ENCODE measurements at places on chromosomes 3 and 15.

DNA sequence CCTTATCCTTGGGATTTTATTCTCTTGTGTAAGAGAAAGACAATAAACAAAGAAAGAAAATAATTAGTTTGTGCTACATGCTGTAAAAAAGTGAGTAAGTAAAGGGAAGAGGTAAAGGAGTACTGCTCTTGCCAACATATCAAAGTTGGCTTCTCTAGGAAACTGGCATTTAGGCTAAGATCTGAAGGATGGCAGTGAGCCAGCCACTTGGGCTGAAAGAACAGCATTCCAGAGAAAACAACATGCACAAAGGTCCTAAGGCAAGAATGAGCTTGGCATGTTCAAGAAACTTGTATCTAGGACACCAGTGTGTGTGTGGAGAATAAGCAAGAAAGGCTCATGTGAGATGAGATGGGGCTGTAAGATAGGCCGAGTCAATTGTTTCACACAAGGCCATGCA lies 245.5 kb upstream of the MANF start:
- no peak for DNase-seq

DNA sequence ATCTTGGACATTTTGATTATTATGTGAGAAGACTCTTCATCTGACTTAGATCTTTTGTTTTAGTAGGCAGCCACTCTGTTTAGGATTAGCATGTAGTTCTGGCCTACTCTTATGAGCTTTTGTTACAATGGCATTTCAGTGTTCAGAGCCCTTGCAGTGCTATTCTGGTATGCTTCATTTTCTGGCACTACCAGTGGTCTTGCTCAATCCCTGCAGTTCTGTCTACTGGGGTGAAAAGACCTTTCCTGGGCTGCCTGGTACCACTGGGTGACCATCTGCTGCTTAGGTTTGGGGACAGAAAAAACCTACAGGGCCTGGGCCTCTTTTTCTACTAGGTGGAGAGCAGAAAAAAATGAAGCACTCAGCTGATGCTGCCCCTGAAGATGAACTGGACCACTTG lies 42.5 kb downstream of the IL16 start:
- DNase-seq = no peak

DNA sequence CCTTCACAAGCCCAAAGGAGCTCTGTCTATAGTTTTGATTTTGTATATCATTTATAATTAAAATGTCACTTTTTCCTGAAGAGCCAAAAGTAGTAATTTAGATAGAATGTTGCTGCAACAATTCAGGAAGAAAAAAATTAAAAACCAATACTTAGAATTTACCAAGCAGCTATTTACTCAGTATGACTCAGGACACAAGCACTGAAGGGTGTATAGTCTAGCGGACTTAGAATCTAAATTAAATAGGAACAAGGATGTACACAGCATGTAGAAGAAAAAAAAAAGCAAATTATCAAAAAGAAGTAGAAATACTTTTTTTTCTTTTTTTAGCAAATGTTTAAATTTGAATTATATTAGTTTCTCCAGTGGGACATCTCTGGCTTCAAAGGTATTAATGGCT lies 31.6 kb downstream of the PGBD4 start:
- DNase-seq = no peak

DNA sequence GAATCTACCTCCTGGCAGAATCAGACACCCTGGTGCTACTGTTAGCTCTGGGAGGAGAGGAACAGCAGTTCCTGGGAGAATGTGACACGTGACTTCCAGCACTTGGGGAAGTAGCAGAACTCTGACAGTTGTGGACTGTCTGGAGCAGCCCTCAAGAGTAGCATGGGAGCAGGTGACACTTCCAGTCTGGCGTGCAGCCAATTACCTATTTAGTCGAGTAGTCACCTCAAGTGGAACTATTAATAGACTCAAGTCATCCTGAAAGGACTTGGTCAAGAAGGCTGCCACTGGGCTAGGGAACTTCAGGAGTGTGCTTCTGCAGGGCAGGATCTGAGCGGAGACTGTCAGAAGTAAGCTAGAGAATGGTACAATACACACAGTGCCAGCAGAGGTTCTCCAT lies 62.3 kb downstream of the MTHFS start:
- no peak for DNase-seq

GRCh38 chr3:53236112-53236841 lies 19.5 kb downstream of the TKT start:
- DNase-seq = no peak

DNA sequence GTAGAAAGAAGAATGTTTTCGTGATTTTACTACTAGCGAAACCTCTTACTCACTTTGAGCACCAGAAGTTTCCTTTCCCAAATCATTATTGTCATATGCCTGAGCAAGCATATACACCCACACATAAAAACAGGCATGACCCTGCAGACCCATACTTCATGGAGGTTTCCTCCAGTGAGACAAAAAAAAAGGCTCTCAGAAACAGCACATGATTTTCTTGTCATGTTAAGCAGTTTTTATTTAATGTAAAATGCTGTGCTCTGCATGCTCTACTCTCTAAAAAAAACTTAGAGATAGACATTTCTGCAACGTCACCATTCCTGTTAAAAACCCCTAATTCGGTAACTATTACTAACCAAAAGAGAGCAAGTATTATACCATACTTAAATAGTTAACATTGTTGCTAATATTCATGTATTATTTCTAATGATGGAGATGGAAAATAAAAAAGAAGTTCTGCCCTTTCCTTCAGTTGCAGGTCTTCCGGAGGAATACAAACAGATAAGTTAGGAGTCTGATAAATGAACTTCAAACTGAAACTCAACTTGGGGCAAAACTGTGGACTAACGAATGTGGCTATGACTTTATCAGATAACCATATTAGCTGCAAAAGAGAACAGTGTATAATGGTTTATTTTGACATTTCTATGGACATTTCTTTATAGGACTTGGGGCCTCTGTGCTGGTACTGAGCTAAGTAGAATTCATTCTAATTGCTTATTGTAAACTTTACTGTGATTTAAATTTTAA lies 15.9 kb downstream of the CD200R1 start:
- DNase-seq = no peak

DNA sequence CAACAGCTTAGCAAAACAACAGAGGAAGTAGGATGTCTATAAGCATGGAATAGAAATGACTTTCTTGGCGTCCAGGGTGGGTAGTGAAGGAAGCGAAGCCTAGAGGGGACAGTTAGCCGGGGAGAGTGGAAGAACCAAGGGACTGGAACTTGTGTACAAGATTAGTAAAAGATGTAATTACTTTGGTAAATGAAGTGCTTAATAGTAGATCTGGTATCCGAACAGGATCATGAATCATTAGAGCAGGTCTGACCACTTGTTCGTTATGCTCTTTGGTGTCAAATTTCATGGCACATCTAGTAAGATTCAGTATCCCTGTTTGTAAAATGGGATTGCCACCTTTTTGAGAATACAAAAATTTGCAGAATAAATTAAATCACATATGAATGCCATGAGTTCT lies 112.5 kb upstream of the MLF1 start:
- no peak for DNase-seq

- no peak for DNase-seq
Measured at GRCh38 chr15:65085207-65085753, 8.7 kb downstream of the KBTBD13 start.
